ENCODE measurements at places on chromosomes 12 and 14. TPM values are rescaled to one million over a fixed set of nuclear protein-coding genes. Genes with fewer than 3 reads are reported as not detected.

DNA sequence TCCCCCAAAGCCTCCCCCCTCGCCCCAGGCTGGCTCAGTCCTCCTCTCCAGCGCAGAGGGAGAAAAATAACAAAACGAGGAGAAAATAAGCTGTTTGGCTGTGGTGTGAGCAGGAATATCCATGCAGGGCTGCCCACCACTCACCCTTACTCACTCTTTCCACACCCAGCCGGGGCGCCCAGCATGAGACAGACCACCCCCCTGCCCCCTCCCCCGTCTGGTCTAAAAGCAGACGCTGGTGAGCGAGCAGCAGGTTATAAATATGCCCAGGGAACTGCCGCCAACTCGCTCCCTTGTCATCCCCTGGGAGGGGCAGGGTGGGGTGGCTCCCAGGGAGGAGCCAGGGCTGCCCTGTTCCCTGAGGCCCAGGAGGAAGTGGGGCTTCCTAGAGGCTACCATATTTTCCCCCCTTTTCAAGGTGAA, 7.4 kb downstream of the WNT1 start:
- H3K36me3 ChIP-seq, result no peaks in the 10 kb centered on the region
- no peak overlapping the region for H3K27ac ChIP-seq
- no peaks in the 10 kb centered on the region for H3K27me3 ChIP-seq
- no peak for DNase-seq

GRCh38 chr14:84804895-84805294, 725.0 kb upstream of the FLRT2 start:
- H3K4me3 ChIP-seq, result no peak overlapping the region
- peaks cover 1% of the 10 kb centered on the region for H3K4me1 ChIP-seq
- no peaks in the 10 kb centered on the region for H3K27me3 ChIP-seq

DNA sequence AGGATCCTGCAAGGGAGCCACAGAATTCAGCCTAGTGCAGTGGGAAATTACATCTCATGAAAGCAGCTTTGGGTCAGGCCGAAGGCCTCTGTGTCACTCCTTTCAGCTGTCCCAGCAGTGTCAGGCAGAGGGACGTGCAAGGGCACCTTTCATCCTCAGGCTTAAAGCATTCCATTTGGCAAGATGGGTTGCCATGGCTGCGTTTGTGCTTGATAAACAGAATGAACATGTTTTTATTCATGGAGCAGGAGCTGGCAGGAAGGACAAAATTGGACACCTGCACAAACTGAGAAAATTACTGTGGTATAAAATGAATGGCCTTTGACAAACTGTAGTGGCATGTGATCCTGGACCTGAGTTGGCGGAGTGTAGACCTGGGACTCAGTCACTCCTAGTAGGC, 29.4 kb downstream of the ACAD10 start:
- no peak overlapping the region for H3K27ac ChIP-seq

DNA sequence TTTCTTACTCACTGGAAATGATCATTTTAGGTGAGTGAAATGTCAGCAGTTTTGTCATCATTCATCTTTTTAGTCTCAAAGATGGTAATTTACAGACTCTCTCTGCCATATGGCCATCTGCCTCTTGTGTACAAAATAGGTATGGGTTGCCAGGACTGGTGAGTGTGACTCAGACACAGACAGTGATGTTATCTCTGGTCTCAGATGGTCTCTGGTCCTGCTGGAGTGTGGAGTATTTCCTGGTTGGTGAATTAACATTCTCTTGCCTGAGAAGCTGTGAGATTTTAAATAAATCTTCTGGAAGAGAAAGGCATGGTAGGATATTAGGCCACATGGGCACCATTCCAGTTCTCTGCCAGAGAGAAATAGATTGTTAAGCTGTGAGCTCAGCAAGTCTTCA, 207.0 kb downstream of the ATP23 start:
- H3K4me1 ChIP-seq, result no peaks in the 10 kb centered on the region
- no peak overlapping the region for H3K4me3 ChIP-seq
- DNase-seq, result no peak
- H3K36me3 ChIP-seq, result no peaks in the 10 kb centered on the region
- no peaks in the 10 kb centered on the region for H3K27me3 ChIP-seq

DNA sequence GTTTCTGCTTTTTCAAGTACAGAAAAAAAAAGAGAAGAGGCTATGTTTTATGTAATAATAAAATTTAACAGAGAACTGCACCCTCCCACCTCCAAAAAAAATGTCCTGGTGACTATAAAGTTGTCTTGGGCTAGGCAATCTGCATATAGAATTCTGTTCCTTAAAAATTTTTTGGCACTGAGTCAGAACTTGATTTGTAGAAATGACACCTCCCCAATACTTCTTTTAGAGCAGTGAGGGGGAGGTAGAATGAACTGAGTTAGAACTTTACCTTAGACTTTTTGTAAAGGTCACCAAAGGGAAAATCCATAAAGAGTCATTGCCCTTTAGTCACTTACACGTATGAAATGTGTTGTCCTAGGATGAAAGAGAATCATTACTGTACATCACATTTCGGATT, 80.0 kb downstream of the BTG1 start:
- H3K36me3 ChIP-seq, result no peaks in the 10 kb centered on the region
- H3K4me1 ChIP-seq, result peaks cover 2% of the 10 kb centered on the region
- H3K27me3 ChIP-seq, result no peaks in the 10 kb centered on the region
- no peak overlapping the region for H3K27ac ChIP-seq

- DNase-seq, result no peak
- H3K36me3 ChIP-seq, result no peaks in the 10 kb centered on the region
- no peak overlapping the region for H3K4me3 ChIP-seq
- no peaks in the 10 kb centered on the region for H3K27me3 ChIP-seq
These were observed 11.7 kb downstream of the KDM2B start for GRCh38 chr12:121568971-121569751.

GRCh38 chr12:116325336-116325664, 47.8 kb upstream of the MED13L start:
- H3K27ac ChIP-seq, result no peak overlapping the region
- H3K4me1 ChIP-seq, result peaks cover 2% of the 10 kb centered on the region
- H3K36me3 ChIP-seq, result no peaks in the 10 kb centered on the region
- H3K27me3 ChIP-seq, result no peaks in the 10 kb centered on the region
- no peak for DNase-seq

DNA sequence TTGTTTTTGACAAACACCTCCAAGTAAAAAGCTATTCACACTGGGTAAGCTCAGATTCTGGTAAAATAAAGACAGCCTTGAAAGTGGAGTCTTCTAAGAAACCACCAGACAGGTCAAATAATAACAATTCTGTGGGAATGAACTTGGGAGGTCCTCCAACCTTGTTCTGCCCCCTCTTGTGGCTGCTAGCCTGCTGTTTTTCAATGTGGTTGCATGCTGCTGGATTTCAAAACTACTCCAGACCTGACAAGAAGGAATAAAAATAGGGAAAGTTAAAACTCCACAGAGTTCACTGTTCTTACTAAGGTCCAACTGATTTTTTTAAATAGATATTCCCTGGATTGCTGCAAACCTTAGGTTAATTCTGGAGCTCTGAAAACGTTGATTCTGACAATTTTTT, 32.2 kb upstream of the RIN3 start:
- H3K36me3 ChIP-seq, result no peaks in the 10 kb centered on the region
- H3K4me1 ChIP-seq, result no peaks in the 10 kb centered on the region
- H3K4me3 ChIP-seq, result no peak overlapping the region
- H3K27ac ChIP-seq, result no peak overlapping the region
- H3K27me3 ChIP-seq, result no peaks in the 10 kb centered on the region

- H3K36me3 ChIP-seq, result no peaks in the 10 kb centered on the region
These were observed 49.7 kb downstream of the CKB start for GRCh38 chr14:103472939-103473338.

DNA sequence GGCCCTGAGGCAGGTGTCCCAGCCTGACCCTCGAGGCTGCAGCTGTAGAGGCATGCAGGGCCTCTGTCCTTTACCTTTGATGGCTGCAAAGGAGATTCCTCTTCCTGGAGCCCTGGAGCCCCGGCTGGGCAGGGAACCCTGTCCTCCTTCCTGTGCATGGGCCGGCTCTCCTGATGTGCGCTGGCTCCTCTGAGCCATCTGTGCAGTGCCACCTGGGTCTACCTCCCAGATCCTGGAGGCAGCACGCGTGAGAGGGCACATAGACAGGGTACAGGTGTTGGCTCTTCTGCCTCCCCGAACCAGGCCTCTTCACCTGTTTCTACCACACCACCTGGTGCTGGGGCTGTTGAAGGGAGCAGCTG, 115.1 kb downstream of the BEGAIN start:
- no peak for DNase-seq
- H3K4me1 ChIP-seq, result no peaks in the 10 kb centered on the region
- H3K4me3 ChIP-seq, result no peak overlapping the region
- no peak overlapping the region for H3K27ac ChIP-seq

DNA sequence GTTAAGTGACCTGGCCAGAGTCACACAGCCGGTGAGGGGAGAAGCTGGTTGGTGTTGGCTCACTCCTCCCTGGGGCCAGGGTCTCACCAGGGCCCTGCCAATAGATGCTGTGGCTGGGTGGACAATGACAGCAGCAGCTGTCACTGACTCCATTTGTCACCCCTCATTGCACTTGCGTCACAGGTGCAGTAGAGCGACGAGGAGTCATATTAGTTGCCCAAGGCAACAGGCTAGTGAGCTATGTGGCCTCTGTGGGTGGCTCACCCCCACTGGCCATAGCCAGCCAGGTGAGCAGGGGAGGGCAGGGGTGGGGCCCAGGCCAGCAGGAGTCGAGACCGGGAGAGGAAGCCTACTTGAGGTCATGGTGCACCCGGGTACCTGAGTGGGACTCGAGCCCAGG, 9.7 kb downstream of the SLC25A47 start:
- DNase-seq, result no peak
- no peaks in the 10 kb centered on the region for H3K4me1 ChIP-seq
- H3K4me3 ChIP-seq, result no peak overlapping the region
- no peaks in the 10 kb centered on the region for H3K36me3 ChIP-seq

DNA sequence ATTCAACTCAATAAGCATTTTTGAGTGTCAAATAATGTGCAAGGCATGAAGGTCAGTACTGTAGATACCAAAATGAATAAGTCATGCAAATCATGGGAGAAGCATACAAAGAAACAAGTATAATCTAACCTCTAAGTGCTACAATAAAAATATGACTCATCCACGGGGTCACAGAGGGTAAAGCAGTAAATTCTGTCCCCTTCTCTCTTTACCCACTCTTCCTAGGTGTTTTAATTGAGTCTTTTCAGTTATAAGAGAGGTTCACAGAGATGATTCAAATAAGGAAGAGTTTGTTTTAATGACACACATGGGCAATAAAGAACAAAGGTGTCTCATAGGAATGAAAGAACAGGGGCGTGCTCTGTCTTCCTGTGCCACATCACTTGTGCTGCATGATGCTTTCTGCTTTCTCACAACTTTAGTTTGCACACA, 71.5 kb upstream of the DAAM1 start:
- no peaks in the 10 kb centered on the region for H3K36me3 ChIP-seq
- H3K27me3 ChIP-seq, result no peaks in the 10 kb centered on the region
- no peak for DNase-seq
- no peaks in the 10 kb centered on the region for H3K4me1 ChIP-seq

GRCh38 chr14:38290601-38291188, 34.8 kb upstream of the CLEC14A start:
- H3K36me3 ChIP-seq, result no peaks in the 10 kb centered on the region
- H3K27me3 ChIP-seq, result no peaks in the 10 kb centered on the region
- no peak overlapping the region for H3K27ac ChIP-seq
- no peaks in the 10 kb centered on the region for H3K4me1 ChIP-seq

GRCh38 chr12:69161829-69162228, 77.5 kb upstream of the CPSF6 start:
- no peak for DNase-seq
- no peak overlapping the region for H3K4me3 ChIP-seq
- H3K4me1 ChIP-seq, result peaks cover 2% of the 10 kb centered on the region
- no peaks in the 10 kb centered on the region for H3K27me3 ChIP-seq
- no peak overlapping the region for H3K27ac ChIP-seq

DNA sequence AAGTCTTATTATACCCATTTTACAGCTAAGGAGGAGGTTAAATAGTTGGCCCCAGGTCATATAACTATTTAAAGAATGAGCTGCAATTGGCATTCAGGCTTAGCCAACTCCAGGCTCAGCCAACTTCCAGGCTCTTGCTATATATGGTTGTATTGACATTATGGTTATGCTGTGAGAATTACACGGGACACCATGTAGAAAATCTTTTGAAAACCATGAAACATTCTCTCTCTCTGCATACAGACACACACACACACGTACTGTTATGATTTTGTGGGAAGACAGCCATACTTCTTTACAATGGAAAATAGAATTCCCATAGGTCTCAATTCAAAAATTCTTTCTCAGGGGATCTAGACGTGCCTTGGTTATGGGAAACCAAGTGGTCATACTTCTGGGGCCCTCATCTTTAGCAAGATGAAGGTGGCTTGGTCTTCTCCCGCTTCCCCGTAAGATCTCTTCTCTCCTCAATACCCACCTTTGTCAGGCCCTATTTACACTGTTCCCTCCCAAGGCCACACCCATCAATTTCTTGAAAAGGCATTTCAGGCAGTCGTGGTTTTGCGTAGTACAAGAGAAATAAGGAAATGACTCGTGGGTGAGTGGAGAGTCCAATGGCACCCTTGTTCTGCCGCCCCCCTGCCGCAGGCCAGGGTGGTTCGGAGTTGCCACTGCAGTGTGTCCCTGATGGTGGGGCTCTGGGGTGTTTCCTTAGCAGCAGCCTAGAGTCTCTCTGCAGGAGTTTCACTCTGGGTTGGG, 10.0 kb upstream of the GPRC5A start:
- no peak overlapping the region for H3K4me3 ChIP-seq
- no peaks in the 10 kb centered on the region for H3K4me1 ChIP-seq
- no peaks in the 10 kb centered on the region for H3K36me3 ChIP-seq

Gene SVOP
- total RNA-seq, result not detected

Gene CFAP54
- total RNA-seq, result 29.8 TPM

Gene KRT85
- not detected for total RNA-seq

Gene PDZRN4
- 2.8 TPM for total RNA-seq

Gene KIF5A
- total RNA-seq, result 0.32 TPM

Gene OR10AD1
- not detected for total RNA-seq

Gene SNW1
- total RNA-seq, result 80.1 TPM

Gene MGP
- 159 TPM for total RNA-seq

Gene PTPRB
- 8.0 TPM for total RNA-seq
